ENCODE measurements at places on chromosomes 1 and 21.
A peak's percentile ranks its signal among the peaks of the same experiment; 100 is the strongest.

DNA sequence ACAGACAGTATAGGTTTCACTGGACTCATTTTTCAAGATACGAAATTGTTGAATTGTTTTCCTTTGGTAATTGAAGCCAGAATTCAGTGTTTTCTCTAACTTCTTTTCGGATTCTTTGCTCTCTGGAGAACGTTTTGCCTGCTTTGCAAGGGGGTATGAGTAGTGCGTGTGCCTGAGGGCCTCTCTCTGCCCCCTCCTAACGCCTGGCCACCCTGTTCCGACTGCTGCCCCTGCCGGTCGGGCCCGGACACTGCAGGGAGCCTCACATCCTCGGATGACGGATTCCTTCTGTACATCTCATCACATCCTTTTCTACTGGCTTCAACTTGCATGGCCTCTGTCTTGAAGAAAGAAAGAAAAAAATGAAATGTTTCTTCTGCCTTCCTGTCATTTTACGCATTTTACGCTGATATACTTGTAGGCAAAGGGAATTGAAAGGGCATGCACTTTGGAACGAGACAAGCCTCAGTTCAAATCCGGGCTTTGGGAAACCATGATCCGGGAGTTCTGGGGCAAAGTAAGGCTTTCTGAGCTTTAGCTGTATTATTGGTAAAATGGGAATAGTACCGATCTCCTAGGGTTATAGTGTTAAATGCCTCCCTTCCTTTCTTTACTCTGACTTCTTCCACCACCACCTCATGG, 65.1 kb downstream of the DISC1 start:
- no peak for DNase-seq

DNA sequence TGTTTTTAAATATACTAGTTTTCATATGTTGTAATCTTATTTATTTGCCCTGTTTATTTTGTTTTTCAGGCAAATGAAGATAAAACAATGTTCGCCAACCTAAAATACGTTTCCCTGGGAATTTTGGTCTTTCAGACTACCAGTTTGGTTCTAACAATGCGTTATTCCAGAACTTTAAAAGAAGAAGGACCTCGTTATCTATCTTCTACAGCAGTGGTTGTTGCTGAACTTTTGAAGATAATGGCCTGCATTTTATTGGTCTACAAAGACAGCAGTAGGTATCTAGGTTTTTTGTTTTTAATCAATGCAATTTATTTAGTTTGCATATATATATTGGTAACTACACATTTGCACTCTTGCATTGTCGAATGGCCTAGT, 23.7 kb downstream of the SLC35A3 start:
- no peak for DNase-seq

GRCh38 chr1:225653463-225654276, 747 bp upstream of the ENAH start:
- DNase-seq, result no peak

DNA sequence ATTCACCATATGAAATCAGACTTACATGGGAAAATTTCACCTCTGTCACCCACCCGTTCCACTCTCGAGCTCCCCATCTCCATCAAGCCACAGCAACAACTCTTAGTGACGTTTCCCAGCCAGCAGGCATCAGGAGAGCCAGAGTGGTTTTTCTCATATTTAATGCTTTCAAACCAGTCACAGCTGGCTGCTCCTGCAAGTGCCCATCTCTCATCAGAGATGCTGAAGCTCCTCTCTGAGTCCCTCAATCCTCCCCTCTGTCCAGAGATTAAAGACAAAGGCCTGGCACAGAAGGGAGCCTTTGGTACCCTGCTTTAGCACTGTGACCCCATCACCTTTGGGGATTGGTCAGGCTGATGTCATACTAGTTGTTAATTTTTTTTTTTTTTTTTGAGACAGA, 277.3 kb downstream of the DNM3 start:
- no peak for DNase-seq

- DNase-seq, result no peak
Observed at GRCh38 chr1:28205243-28205642, 27.6 kb downstream of the DNAJC8 start.

GRCh38 chr1:173097001-173097400, 46.3 kb upstream of the TNFSF18 start:
- DNase-seq, result no peak

DNA sequence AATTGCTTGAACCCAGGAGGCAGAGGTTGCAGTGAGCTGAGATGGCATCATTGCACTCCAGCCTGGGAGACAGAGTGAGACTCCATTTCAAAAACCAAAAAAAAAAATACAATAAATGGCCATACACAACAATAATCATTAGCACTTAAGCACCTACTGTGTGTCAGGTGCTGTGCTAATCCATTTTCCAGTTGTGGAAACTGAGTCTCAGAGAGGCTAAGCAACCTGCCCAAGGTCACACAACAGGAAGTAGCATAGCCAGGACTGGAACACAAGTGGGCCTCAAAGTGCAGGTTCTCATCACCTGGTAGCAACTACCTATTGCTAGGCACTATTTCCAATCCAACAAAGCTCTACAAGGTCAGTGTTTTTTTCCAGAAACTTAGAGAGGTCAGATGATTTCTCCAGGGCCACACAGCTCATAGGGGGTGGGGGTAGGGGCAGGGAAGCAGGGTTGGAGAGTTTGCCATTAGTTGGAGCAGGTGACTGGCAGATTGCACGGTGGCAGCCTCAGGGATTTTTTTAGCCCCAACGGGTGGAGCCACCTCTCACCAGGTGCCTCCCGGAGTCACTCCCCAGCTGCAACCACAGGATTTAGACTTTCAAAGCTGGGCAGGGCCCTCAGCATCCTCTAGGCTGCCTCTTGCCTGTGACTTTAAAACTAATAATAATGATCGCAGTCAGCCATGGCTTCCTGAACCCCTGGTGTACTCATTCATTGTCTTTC, 52.5 kb upstream of the ID3 start:
- DNase-seq, result no peak

DNA sequence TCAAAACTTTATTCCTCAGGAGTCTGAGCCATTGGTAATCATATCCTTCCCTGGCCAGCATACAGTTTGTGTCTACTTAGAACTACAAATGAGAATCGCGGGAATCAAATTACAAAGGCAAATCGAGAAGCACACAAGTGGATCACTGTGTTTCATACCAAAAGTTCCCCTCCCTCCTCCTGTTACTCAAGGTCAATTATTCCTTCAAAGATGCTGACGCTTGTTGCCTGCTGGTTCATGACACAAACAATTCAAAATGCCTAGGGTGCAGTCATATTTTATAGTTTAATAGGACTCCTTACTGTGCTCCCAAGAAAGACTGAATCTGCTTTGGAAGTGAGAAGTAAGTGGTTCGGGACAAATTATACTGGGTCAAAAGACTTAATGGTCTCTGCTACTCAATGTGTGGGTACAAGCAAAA, 93.0 kb upstream of the PBX1 start:
- DNase-seq, result no peak

DNA sequence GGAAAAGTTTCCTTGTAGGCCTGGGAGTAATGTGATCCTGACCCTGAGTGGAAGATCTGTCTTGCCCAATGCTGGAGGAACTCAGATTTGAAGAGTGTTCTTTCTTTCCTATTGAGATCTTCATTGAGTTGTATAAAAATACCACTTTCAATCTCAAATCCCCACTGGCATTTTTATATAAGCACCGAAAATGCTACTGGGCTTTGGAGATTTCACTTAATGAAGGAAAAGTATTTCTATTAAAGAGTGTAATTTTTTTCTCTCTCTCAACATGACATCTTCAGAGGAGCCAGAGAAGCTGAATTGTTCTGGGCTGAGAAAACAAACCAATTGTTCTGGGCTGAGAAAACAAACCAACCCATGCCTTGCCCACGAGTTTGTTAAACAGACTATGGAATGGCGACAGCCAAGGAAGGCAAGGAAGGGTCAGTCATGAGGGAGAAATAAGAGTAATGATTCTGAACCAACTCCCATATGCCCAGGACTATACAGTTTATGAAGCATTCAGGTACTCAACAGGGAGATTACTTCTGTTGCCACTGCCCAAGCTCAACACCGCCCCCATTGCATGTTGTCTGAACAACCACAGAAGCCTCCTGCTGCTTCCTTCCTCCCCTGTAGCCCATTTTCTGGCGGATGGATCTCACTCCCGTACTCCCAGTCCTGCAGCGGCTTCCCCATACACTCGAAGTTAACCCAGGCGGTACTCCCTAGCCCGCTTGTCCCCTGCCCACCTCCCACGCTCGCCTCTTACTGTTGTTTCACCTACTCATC, 103.2 kb downstream of the BEND5 start:
- no peak for DNase-seq

DNA sequence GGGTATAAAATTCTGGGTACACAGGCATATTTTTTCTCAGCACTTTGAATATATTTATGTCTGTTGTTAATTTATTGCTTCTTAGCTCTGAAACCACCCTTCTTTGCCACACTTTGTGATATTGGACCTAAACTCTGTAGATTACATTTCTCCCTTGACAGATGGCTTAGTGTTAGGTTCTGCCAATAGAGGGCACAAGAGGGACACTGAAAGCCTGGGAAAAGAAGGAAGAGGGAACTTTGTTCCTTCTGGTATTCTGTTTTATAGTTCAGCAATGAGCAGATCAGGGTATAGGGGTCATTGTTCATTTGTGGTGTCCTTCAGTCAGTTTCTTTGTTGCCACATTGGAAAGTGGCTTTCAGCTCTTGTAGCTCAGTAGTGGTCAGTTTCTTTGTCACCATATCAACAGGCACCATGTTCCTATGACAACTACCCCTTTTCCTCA, 423.5 kb upstream of the PROX1 start:
- peak; percentile 2 for DNase-seq

GRCh38 chr1:176617881-176618280, 154.9 kb downstream of the PAPPA2 start:
- no peak for DNase-seq

- no peak for DNase-seq
Observed at GRCh38 chr1:99571092-99571734, 74.7 kb upstream of the PALMD start.

- DNase-seq, result no peak
Observed at GRCh38 chr1:55445416-55445815, 230.3 kb upstream of the USP24 start.

DNA sequence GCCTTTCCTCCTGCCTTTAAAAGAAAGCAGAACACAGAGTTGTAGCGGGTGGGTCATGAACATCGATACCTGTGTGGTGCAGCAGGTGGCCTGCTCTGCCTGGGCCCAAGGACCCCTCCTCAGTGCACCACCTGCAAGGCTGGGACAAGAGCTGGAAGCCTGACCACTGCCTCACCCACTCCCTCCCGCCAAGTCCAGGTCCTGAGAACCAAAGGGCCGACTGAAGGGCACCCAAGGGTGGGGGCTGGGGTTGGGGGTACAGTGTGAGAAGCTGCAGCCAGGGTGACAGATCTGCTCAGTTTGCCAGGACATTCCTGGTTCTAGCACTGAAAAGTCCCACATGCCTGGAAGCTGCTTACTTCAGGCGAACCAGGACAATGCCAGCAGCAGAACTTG, 36.1 kb downstream of the NTPCR start:
- DNase-seq, result no peak

DNA sequence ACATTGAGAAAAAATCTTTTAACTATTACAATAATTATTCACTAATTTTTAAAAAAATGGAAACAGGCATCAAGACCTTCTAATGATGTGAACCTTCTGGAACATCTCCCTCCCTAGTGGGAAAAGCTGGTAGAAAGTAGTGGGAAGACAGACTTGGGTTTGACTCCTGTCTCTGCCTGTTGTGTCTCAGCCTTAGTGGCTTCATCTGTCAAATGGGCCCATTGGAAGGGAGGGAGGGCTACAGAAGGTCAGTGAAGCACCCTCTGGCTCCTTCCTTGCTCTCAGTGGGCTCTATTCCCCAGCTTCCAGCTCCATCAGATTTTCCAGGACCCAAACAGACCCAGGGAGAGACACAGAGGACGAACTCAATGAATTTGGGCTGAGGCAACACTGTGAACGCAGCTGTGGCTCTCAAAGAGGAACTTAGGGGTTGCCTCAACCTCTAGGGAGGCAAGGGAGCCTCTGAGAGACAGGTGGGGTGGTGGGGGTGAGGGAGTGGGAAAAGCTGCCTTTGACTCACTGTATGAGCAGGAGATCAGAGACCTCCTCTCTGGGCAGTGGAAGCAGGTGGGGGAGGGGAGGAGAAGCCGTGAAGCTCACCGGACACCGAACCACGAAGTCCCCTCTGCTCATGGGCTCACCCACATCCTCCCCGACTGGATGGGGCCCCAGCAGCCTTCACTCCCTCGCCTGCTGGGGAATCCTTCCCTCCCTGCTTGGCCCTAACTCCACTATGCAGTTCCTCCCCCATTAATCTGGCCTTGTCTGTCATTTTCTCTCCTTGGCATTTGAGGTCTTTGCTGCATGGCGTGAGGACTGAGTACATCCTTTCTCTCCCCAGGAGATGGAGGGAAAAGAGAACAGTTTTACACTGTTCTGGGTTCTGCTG, 4.5 kb downstream of the CNR2 start:
- DNase-seq, result no peak

Measured in glomerular endothelial cell (primary cell).